Stimulated activated CD8-positive, alpha-beta memory T cell treated with anti-CD3 and anti-CD28 coated beads, Interleukin-4, amount 100 ng/mL, for 1 hour (primary cell): ENCODE measurements at places on chromosomes 6 and 20.

DNA sequence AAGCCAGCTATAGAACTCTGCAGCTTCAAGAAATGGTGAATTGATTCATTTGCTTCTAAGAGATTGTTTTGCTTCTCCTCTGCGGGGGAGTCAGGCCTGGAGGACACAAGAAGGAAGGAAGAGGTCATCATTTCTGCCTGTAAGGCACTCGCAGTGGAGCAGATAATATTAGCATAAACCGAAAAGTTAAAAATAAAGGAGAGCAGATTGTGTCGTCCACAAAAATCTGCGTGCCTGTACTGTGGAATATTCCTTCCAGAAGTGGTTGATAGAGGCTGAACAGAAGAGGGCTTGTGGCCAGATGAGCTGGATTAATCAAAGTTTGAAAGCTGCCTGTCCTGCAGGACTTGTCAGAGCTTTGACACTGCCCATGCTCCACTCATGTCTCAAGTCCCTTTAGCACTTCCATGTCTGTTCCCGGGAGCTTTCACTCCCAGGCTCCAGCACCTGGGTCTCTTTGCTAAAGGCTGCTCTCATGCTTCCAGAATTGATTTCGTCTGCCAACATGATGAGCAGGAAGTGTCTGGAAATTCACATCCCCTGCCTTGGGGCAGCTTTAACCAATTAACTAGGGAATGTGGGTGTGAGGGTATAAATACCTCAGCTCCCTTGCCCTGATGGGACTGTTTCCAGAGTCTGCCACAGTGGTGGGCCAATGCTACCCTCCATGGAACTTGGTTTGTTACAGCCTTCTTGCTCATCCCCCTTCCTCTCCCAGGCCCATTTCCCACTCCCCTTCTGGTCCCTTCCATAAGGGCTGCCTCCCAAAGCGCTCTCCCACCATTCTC, 65.1 kb upstream of the STX16 start:
- no peak for DNase-seq

DNA sequence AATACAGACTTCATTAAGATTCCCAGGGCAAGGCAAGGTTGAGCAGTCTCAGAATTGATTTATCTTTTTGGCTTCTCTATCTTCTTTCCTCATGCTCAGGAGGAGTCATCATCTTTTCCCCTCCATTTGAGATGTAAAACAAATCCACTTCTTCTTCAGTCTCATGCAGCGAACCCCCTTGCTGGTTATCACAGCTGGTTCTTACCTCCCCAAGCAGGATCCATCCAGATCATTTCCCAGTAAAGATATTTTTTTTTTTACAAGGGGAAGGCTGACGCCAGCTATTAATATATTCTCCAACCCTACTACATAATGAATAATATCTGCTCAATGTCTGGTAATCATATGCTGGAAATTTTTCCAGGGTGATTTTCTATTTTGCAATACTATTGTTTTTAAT, 508.9 kb upstream of the NOX3 start:
- DNase-seq: no peak

GRCh38 chr20:62942456-62942855, 4.5 kb downstream of the GID8 start:
- no peak for DNase-seq

- no peak for DNase-seq
These were observed 26.6 kb upstream of the SRSF6 start for GRCh38 chr20:43431134-43431519.

DNA sequence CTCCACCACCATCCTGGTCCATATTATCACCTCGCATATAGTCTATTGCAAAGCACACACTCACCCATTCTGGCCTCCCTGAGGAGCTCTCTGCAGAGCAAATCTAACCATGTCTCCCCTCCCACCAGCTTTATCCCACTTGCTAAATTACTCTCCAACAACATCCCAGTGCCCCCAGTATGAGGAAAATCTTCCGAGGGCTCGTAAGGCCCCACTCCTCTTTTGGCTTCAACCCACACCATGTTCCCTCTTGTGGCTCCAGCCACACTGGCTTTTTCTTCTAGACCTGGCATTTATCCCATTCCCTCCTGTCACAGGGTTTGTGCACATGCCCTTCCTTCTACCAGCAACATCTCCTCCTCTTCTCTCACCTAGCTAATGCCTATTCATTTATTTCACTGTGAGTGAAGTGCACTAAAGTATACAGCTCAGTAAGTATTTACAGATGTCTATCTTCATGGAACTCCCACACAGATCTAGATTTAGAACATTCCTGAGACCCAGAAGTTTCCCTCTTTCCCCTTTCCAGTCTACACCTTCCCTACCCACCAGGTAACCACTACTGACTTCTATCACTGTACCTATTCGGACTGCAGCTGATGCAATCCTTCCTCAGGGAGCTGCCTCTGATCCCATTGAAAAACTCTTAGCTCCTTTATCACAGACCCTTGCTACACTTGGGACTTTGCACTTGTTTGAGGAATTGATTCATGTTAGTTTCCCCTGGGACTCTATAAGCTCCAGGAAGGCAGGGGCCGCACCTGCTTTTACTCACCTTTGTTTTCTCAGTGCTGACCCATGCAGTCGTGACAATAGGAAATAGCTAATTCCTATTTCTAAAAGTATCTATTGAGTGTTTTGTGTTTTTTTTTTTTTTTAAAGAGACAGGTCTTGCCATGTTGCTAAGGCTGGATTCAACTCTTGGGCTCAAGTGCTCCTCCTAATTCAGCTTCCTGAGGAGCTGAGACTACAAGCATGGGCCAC, 15.5 kb downstream of the MRPL14 start:
- DNase-seq: no peak

DNA sequence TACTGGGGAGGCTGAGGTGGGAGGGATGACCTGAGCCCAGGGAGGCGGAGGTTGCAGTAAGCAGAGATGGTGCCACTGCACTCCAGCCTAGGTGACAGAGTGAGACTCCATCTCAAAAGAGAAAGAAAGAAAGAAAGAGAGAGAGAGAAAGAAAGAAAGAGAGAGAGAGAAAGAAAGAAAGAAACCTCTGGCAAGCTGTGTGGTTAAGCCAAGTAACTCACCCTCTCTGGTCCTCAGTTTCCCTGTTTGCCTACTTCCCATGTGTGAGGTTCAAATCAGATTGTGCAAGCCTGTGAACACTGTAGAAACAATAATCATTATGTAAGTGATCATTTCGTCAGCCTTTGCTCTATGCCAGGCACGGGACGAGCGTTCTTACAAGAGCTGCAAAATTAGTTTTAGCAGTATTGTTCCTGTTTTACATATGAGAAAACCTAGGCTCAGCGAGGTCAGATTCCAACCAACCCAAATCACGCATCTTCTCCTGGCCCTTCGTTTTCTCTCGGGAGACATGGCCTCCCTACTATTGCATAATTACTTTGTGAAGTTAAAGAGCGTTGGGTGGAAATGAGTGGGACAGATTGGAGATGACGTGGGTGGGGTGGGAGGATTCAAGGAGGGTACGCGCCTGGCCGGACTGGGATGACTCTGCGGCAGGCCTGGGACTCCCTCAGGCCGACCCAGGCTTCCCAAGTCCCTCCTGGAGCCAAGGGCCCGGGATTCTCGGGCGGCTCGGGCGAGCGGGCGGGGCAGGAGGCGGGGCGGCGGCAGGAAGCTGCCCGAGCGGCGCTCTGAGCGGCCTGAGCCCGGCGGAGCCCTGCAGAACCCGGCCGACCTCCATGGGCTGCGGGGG, at the start of gene SNX21:
TSS of gene SNX21 (plus strand) at position 770 of the 853 bp plus-strand sequence. CDS start 121 bp downstream, outside the sequence.
- DNase-seq: no peak

GRCh38 chr6:54525731-54526130, 217.5 kb downstream of the TINAG start:
- no peak for DNase-seq

DNA sequence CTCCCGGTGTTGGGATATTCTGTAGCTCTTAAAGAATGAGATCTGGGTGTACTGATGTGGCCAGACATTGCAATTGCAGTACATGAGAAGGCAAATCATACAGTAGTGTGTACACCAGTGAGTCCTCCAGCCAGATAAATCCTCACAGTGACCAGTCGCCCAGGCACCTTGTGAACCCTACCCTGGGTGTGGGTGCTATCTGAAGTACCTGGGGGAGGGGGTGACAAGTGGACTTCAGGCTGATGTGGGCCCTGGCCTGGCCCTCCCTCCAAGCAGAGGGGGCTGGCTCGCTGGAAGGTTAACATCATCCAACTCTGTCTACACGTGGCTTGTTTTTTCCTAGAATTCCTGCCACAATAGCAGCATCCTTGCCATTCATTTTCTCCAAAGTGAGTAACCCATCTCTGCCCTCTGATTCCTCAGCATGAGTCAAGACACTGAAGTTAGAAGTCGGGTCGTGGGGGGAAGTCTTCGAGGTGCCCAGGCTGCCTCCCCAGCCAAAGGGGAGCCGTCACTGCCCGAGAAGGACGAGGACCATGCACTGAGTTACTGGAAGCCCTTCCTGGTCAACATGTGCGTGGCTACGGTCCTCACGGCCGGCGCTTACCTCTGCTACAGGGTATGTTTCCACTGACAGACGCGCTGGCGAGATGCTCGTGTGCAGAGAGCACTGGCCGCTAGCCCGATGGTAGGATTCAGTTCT, 70.8 kb downstream of the PTPN1 start:
- no peak for DNase-seq

GRCh38 chr20:8790442-8791074, 278.3 kb upstream of the PLCB4 start:
- no peak for DNase-seq
